Fibroblast of pulmonary artery (primary cell): ENCODE measurements at places on chromosomes 3 and 15.

GRCh38 chr3:125310623-125311081, 64.5 kb downstream of the ZNF148 start:
- DNase-seq = no peak

GRCh38 chr15:40754574-40754882, 526 bp downstream of the RMDN3 start:
- DNase-seq = no peak

DNA sequence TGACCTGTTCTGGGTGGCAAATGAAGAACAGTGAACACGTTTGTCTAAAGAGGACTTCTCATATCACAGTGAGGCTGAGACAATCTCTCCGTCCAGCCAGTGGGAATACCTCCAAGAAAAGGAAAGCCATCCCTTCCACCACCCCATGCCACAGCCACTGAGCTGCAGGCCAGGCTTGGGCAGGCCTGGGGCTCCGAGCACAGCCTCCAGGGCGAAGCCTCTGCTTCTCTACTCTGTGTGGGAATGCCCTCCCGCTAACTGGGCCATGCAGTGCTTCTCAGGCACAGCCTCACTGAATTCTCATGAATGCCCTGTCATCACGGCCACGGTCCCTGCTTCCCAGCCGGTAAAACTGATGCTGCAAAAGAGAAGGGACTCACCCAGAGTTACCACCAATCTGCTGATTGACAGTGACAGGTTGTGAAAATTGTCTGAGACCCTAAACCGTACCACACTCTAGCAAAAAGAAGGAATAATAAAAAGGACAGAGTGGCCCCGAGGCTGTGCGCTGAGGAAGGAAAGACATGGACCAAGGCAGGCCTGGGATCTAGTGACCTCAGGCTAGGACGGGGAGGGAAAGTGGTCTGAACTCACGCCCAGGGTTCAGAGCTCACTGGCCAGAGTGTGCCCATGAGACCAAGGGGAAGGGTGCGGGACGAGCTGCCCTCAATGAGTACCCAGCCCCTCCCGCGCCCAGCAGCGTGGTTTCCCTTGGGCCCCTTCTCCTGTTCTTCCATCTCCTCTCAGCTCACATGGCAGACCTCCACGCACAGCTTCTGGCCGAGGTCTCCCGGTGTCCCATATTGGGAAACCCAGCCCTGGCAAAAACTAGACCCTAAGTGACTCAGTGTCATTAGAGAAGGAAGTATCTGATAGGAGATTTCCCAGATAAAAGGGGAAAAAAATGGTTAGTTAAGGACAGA, 52.8 kb downstream of the DHX30 start:
- DNase-seq = no peak

- DNase-seq = no peak
These were observed 57.9 kb downstream of the STAG1 start for GRCh38 chr3:136694321-136694720.

DNA sequence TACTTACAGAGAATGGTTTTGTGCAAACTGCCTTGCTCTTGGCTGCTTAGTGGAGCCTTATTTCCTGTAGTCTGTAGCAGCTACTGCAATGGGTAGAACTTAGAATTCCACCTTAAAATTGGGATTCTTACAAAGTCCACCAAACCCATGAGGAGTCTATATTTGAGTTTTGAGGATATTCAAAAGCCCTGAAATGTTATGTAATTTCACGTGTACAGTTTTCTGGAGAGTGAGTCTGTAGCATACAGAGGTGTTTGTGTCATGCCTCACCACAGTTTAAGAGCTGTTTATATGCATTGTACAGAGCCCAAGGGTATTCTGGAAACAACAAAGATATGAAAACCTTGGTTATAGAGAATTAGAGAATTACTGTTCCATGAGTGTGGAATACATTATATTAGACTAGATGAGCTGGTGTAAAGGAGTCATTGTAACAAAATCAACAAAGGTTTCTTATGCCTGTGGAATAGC, 114.4 kb downstream of the MBNL1 start:
- DNase-seq = no peak

DNA sequence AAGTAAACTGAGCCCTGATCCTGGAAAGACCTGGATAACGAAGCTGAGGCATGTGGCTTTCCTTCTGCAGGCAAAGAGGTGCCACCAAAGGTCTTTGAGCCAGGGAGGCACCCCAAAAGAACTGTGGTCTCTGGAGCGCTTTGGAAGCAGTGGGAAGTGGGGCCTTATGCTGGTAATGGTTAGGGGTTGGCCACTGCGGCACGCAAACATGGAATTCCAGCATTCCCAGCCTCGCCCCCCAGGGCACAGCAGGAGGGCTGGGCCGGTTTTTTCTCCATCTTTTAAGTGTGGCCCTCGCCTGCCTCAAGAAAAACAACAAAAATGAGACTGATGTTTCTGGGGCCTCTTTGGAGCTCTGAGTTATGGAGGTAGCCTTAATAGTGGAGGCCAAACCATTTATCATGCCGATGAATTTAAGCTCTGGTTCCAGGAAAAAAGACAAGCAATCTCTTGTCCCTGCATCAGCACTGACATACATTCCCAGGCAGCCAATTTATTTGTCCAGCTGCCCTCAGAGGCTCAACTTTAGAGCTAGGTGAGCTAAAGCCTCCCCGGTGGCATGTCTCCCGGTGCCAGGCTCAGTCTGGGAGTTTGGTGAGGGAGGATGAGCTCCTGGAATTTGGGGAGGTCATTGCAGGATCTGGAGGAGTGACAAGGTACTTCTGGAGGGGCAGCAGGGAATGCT, 109.0 kb downstream of the TLE3 start:
- DNase-seq = no peak

GRCh38 chr3:32153414-32154204, 47.2 kb downstream of the GPD1L start:
- DNase-seq = no peak

GRCh38 chr3:12428126-12428525, 56.2 kb upstream of the TSEN2 start:
- DNase-seq = no peak

DNA sequence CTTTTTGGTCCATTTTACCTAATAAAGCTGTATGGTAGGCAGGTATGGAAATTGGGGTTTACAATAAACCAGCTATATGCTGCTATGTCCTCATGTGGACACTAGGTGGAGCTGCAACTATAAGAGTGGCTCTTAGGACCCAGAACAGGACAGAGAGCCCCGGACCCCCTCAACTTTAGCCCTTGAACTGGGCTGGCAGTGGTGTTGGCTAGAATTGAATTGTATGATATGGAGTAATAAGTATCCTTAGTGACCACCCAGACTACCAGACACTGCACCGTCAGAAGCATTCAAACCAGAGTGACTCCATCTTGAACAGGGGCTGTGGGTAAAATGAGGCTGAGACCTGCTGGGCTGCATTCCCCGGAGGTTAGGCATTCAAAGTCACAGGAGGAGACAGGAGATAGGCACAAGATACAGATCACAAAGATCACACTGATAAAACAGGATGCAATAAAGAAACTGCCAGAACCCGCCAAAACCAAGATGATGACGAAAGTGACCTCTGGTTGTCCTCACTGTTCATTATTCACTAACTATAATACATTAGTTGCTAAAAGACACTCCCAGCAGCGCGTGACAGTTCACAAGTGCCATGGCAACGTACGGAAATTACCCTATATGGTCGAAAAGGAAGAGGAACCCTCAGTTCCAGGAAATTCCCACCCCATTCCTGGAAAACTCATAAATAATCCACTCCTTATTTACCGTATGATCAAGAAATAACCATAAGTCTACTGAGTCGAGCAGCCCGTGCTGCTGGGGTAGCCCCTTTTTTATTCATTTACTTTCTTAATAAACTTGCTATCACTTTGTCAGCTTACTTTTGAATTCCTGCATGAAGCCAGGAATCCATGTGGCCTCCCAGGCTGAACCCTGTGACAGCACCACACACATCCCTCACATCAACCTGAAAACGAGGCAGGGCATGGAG, 68.7 kb upstream of the BLM start:
- DNase-seq = peak; percentile 80

GRCh38 chr3:52513281-52513680, 18.1 kb downstream of the STAB1 start:
- DNase-seq = no peak

DNA sequence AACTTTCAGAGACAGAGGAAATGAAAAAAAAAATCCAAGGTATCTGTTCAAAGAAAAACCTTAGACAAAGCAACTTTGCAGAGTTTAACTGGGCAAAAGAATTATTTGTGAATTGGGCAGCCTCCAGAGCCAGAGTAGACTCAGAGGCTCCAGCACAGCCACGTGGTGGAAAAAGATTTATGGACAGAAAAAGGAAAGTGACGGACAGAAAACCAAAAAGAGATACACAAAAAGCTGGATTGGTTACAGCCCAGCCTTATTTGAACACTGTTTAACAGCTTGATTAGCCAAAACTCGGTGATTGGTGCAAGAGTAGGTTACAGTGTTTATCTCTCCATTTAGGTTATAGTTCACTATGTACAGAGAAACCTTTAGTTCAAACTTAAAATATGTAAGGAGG, 23.7 kb upstream of the GPD1L start:
- no peak for DNase-seq

DNA sequence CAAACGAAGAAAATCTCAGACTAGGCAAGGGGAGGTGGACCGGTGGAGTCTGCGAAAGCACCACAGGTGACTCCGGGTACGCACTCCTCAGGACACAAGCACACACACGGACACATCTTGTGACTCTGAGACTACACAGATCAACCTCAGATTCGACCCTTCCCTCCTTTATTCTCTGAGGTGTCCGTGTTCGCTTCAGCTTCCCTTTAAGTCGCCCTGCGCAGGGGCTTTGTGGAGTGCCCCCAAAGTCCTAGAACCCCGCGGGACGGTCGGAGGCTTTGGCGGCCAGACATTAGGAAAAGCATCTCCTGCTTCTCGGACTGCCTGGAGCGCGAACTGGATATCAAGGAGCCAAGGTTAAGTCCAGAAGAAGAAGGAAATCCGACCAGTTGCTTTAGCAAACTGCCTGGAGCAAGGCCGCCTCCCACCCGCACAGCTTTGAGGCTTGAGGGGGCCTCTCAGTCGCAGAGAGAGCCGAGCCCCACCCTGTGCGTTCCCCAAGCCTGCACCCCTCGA, 730 bp downstream of the DGKG start:
- no peak for DNase-seq

- no peak for DNase-seq
These were observed 8.3 kb downstream of the CCNL1 start for GRCh38 chr3:157151627-157152026.

DNA sequence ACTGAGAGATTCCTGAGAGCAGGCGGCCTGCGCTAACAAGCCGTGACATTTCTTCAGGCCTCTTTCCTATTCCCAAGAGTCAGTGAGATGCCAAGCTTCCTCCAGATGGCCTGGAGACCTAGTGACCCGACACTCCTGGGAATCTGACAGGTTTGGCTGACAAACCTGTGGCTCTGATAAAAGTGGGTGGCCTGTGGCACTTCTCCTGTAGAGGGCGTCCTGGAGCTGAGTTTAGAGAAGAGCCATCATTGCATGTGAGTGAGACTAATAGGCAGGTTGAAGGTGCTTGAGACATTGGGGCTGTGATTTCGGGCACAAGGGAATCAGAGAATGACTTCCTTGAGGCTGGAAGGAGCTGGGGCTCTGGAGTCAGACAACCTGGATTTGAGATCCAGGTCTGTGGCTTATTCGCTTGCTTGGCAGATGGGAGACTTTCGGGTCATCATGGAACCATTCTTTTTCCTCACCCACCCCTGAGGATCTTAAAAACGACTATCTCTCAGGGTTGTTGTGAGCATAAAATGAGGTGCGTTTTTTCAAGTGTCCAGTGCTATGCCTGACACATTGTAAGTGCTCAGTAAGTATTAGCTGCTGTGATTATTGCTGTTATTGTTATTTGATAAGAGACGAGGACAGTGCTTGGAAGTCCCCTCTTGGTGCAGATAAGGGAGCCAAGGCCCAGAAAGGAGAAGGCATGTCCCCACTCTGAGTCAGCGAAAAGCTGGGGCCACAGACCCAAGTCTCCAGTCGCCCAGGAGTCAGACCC, 77.2 kb downstream of the SCN10A start:
- DNase-seq = peak; percentile 60

- peak; percentile 77 for DNase-seq
These were observed 2.2 kb upstream of the BNIP2 start for GRCh38 chr15:59691194-59691805.

- peak; percentile 51 for DNase-seq
These were observed 5.1 kb downstream of the DPH6 start for GRCh38 chr15:35540885-35541284.

GRCh38 chr3:127714125-127714571, 41.4 kb downstream of the ABTB1 start:
- peak; percentile 38 for DNase-seq

GRCh38 chr3:153072856-153073255, 89.2 kb upstream of the RAP2B start:
- no peak for DNase-seq

- DNase-seq = no peak
These were observed at the start of gene B3GNT5 for GRCh38 chr3:183252973-183253527. Gene B3GNT5 (plus strand): TSS chr3:183253253. CDS start chr3:183269799, 16,546 bp downstream.

DNA sequence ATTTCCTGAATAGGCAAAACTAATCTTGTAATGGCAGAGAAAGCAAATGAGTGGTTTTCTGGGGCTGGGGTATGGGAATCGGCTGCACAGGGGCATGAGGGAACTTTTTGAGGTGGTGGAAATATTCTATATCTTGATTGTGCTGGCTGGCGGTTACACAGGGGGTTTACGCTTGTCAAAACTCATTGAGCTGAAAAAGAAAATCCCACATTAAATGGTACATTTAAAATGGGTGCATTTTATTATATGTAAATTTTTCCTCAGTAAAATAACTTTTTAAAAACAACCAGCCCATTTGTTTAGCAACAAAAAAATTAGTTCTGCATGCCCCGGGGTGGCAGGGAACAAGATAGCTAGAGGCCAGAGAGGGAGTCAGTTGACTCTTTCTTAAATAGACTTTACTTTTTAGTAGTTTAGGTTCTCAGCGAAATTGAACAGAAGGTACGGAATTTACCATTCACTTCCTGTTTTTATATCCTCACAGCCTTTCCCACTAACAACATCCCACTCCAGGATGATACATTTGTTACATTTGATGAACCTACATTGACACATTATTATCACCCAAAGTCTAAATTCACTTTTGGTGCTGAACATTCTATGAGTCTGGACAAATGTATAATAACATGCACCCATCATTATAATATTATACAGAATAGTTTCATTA, 41.2 kb upstream of the BCL2A1 start:
- no peak for DNase-seq

DNA sequence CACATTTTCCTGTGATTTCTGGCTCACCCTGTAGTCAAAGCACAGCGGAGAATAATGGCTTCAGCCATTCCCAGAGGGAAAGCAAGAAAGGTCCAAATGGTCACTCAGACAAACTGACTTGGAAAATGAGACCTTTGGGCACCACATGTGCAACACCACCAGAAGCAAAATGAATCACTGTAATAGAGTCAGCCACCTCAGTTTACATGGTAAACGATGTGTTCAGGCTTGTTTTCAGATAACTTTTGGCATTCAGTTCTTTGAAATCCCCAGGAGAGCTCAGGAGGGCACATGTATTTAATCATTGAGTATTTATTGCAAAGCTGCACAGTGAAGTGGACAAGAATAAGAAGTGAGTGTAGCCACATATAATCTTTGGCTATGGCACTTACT, 38.4 kb upstream of the ALCAM start:
- no peak for DNase-seq

GRCh38 chr15:67855842-67856241, 16.0 kb upstream of the RNU6-1 start:
- no peak for DNase-seq
